ENCODE measurements at places on chromosomes 16 and 17.
A peak's percentile ranks its signal among the peaks of the same experiment; 100 is the strongest.

DNA sequence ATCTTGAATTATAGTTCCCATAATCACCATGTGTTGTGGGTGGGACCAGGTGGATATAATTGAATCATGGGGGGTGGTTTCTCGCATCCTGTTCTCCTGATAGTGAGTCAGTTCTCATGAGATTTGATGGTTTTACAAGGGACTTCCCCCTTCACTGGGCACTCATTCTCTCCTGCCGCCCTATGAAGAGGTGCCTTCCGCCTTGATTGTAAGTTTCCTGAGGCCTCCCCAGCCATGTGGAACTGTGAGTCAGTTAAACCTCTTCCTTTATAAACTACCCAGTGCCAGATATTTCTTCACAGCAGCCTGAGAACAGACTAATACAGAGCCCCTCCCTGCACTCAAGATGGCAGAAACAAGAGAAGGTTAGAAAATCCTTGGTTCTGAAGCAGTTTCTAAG lies 26.4 kb downstream of the LDAF1 start:
- DNase-seq, result no peak

GRCh38 chr17:19368229-19368628 lies 5.7 kb upstream of the B9D1 start:
- no peak for DNase-seq

DNA sequence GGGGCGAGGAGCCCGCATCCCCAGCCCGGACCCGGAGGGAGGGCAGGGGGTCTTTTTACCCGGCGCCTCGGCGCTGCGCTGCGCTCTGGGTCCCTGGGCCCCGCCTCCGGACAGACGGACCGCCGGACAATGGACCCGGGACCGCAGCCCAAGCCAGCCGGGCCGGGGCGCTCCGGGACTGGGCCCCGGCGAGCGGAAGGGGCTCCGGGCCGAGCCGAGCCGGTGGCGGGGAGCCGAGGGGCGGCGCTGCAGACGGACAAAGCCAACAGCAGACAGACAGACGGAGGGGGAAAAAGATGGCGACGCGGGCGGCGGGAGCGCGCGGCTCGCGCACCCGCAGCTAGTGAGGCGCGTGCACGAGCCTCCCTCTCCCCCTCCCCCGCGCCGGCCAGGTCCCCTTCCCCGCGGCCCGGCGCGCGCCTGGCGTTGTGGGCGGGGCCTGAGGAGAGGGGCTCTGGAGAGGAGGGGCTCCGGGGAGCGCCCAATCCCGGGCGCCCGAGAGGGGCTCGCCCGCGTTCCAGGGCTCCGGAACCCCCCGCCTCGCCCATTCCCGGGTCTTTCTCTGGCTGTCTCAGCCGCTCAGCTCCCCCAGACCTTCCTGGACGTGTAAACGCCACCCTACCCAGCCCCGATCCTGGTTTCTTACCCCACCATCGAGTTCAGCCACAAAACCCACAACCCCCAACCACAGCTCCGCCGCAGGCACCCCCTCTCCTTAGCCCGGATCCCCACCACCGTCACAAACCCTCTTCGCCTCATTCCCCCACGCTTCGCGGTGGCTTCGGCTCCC lies at the start of gene ZNF821:
Gene ZNF821, minus strand, starts transcription at position 334 of the 790 bp plus-strand sequence. CDS start 4,236 bp downstream, outside the sequence.
- peak; percentile 32 for DNase-seq

- DNase-seq, result no peak
Observed at GRCh38 chr17:59893676-59894100, 767 bp downstream of the RPS6KB1 start.

DNA sequence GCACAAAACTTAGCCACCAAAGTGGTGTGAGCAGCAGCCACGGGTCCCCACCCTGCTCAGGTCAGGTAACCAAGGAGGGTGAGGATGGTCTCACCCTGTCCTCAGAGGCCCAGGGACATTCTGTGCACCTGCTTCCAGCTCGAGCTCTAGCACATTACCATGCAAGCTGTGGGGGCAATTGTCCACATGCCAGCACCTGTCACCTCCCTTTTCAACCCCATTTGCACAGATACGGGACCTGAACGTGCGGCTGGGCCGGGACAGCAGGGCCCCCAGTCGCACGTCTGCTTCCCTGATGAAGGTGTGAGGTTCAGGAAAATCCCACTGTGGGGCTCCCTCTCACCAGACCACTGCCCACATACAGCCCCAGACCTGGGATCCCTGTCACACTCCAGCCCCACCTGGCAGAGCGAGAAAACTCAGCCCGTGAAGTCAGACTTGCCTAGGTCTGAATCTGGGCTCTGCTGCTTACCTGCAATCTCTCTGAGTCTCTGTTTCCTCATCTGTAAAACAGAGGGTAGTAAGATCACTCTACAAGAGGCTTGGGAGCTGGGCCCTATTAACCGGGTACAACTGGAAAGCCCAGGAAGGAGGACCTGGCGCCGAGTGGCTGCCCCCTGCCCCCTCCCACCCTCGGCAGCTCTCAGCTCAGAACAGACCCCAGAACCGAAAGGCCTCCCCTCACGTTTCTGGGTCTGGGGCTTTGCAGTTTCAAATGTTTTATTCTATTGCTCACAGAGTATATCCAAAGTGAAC lies 7.9 kb downstream of the WFIKKN2 start:
- DNase-seq, result no peak

DNA sequence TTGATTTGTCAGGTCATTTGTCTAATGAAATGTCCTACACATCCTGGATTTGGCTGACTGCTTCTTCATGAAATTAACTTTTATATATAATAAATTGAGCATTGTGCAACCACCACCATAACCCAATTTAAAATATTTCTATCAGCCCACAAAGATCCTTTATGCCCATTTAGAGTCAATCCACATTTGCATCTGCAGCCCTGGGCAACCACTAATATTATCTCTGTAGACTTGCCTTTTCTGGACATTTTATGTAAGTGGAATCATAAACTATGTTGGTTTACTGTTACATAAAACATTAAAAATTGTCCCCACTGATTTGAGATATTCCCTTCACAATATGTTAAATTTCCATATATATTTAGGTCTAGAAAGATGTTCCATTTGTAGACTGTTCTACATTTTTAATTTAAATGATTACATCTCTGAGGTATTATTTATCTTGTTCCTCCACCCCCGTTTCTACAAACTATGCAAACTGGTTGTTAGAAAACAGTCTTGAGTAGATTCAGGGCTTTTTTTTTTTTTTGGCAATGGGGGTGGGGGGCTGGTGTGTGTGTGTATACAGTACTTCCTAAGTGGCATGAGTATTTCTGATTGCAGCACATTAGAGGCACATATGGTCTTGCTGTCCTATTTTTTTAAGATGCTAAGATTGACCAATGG lies 16.7 kb downstream of the RFWD3 start:
- DNase-seq, result no peak

DNA sequence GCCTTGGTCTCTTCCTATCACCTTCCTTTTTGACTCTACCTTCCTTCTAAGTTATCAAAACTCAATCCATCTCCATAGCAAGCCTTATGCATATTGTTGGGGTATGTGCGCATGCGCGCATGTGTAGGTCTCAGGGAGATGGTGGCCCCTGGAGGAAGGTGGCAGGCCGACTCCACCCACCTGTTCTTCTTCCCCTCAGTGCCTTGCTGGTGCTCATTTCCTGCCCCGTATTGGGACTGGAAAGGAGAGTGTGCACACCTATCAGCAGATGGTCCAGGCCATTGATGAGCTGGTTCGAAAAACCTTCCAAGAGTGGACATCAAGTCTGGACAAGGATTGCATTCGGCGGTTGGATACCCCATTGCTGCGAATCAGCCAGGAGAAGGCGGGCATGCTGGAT lies 25.2 kb downstream of the DNAH2 start:
- no peak for DNase-seq

DNA sequence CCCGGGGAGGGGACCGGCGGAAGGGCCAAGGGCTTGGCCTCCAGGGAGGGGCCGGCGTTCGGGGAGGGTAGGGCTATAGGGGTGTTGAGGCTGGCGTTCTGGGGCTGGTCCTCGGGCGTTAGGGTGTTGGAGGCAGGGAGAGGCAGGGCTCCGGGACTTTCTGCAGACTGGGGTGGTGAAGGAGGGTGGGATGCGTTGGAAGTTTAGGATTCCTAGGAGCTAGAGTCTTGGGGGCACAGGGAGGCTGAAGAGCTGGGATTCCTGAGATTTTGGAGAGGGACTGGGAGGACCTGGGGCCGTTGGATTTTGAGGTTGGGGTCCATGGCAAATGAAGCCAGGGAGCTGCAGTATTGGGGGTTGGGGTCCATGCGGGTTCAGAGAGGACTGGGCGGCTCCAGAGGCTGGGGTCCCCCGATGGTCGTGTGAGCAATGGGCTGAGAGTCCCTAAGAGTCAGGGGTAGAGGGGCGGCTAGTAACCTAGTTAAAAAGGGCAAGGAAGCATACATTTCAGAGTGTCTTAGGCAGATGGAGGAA lies 740 bp downstream of the NFATC2IP start:
- no peak for DNase-seq

GRCh38 chr17:9336817-9337216 lies 238.8 kb downstream of the STX8 start:
- DNase-seq, result no peak

- DNase-seq, result peak; percentile 40
Observed at GRCh38 chr17:17757956-17758845, 76.9 kb downstream of the RAI1 start.

GRCh38 chr16:20385844-20386832 lies 18.4 kb downstream of the PDILT start:
- no peak for DNase-seq

GRCh38 chr17:73803964-73804435 lies 159.8 kb upstream of the SDK2 start:
- no peak for DNase-seq

DNA sequence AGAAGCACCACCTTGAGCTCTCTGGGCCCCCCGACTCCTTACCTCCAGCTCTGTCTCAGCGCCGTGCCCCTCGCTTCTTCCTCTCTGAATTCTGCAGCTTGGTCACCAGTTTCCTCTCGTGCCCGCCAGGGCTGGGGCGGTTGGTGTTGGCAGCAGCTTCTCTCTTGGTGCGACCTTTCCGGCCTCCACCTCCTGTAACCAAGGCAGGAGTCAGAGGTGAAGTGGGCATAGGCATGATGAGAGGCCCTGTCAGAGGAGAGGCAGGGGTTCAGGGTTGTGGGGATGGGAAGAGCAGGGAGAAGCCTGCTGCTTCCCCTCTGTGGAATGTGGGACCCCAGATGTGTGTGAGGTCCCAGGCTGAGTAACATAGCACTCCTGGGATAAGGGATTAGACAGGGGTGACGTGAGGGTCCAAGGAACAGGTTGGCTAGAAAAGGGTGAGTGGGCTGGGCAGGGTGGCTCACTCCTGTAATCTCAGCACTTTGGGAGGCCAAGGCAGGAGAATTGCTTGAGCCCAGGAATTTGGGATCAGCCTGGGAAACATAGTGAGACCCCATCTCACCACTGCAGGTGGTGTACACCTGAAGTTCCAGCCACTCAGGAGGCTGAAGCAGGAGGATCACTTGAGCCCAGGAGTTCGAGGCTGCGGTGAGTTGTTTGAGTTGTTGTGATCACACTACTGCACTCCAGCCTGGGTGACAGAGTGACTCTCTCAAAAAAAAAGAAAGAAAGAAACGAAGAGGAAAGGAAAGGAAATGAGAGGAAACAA lies 626 bp downstream of the NUPR1 start:
- no peak for DNase-seq

DNA sequence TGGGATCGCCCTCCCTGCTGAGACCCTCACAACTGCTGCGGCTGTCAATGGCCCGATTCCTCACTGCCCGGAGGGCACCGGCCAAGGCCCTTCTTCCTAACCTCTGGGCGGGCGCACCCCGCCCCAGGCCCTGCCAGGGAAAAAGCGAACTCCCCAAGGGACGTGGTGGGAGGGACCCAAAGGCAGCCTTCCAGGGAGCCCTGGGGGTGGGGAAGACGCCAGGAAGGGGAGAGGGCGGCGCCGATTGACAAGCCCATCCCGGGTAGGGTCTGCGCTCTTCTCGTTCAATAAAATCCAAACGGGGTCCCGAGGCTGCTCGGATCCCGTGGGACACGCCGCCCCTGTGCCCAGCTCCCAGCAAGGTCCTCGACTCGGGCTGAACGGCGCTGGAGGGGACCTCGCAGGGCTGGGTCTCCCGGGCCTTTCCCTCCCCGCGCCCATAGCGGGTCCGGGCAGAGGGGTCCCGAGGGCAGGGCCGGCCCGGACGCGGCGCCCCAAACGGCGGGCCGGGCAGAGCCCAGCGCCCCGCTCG lies 416 bp downstream of the KIFC3 start:
- DNase-seq, result no peak

GRCh38 chr16:57574086-57574485 lies 31.6 kb downstream of the ADGRG5 start:
- DNase-seq, result no peak

- peak; percentile 28 for DNase-seq
Observed at GRCh38 chr16:46748775-46749705, 896 bp upstream of the MYLK3 start.

GRCh38 chr17:15999974-16000827 lies 577 bp downstream of the TTC19 start:
- peak; percentile 6 for DNase-seq
